ENCODE measurements at places on chromosomes 2 and 18.

DNA sequence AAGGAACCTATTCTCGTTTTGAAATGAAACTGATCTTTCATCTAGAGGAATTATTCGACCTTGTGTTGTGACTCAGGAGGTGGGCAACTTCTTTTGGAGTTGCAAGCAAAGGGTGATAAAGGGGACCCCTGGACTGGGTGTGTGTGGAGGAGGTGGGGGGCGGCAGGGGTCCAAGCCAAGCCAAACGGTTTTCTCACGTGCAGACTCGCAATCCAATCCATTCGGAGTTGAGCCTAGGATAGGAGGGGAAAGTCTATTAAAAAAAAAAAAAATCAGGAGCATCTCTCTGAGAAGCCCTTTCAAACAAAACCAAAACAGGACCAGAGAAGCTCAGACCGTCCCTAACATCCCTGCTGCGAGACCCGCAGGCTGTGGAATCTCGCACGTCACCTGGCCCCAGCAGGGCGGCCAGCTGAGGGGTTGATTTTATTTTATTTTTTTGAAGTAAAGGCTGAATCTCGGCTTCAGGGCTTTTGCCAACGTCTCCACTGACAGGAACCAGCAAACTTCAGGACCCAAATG, 3.7 kb upstream of the ZEB2 start:
- DNase-seq: no peak

DNA sequence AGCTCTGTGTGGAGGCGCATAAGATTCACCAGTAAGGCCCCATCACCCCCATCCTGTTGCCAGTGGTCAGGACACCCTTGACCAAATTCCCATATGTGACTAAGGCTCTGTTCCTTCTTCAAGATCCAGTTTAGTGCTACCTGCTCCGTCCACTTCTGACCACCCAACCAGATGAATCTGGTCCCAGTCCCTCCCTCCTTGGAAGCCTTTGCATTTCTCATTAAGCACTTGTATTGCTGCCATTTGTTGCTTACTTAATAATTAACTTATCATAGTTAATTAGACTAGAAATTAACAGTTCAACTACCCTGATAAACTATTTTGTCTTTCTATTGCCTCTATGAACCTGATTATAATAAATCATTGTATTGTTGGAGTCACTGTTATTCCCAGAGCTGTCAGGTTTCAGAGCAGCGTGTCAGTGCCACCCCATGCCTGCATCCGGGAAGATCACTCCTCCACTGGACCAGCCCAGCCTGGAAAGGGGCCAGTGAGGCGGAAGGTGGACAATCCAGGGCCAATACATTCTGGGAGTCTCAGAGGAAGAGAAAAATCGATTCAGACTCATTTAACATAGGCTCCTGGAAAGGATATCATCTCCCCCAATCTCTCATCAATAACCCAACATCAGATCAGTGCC, 9.5 kb upstream of the NAT8 start:
- DNase-seq: no peak

GRCh38 chr2:167177196-167177595, 288.9 kb downstream of the XIRP2 start:
- no peak for DNase-seq

DNA sequence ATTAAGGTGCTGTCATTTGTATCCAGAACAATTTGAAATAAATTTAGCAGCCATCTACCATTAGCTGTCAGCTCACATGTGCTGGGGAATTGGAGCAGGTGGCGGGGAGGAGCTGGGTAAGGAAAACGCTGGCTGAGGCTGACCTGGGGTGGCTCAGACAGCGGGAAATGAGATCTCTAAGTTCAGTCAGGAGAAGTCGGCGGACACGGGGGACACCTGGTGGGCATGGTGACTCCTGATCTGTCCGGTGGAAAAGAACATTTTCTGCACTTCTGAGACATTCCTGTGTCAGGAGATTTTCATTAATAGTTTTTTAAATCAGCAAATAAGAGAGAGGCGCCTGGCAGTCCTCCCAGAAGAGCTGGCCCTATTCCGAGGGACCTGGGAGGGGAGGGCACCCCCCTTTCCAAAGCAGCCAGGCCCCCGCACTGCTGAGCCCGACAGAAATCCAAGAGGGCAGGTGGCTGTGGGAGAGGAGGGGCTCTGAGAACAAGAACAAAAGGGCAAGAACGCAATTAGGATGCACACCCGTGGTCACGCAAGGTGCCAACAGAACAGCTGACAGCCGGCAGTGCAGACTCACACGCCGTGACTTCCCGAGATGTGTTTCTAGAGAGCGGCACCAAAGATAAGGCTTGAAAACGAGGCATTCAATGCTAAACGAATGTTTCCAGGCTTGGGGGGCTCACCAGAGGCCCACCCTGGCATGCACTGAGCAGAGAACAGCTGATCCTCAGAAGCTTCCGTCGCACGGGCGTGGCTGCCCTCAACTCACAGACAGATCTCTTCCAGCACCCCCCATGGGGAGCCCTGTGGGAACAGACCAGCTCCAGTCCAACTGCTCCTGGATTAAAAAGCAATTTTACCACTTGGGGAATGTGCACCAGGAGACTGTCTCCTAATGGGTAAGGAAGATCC, 26.4 kb downstream of the SLC66A2 start:
- no peak for DNase-seq

DNA sequence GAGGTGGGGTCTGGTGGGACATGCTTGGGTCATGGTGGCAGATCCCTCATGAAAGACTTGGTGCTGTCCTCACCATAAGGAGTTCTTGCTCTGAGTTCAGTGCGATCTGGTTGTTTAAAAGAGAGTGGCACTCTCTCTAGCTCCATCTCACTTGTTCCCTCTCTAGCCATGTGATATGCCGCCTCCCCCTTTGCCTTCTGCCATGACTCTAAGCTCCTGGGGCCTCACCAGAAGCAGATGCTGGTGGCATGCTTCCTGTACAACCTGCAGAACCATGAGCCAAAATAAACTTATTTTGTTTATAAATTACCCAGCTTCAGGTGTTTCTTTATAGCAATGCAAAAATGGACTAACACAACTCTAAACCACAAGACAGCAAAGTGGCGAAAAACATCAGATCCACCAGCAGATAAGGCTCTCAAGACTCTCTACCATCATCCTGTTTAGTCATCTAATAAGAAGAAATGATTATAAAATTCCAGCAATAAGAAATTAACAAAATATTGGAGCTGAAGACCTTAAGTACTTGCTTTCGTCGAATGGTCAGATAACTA, 75.5 kb downstream of the OLA1 start:
- no peak for DNase-seq

- DNase-seq: no peak
Measured at GRCh38 chr18:63514888-63515678, 27.1 kb upstream of the SERPINB12 start.

DNA sequence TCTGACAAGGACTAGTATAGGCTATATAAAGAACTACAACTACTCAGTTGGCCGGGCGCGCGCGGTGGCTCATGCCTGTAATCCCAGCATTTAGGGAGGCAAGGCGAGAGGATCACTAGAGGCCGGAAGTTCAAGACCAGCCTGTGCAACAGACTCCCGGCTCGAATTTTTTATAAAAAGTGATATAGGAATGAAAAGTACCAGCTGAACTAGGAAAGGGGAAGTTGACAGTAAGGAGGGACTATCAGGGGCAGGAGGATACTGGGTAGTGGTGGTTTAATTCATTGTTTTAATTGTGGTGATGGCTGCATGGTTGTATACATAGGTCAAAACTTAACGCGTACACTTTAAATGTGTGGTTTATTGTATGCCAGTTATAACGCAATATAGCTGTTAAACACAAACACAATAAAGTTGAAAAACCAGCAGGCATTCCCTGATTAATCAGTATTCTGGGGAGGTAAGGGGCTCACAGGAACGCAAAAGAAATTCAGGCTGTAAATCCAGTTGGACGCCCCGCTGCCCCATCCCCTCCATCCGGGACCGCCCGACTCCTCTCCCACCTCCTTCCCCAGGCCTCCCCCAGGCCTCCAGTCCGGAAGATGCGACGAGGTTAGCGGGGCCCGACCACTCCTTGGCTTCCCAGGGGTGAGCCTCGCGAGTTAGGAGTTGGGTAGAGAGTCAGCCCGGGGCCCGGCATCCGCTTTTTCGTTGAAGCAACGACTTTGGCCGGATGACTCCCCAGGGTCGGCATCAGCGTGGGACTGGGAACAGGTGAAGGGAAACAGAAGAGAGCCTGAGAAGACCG, 746 bp upstream of the POLR1B start:
- no peak for DNase-seq

- no peak for DNase-seq
Measured at GRCh38 chr2:43084699-43085091, 141.7 kb downstream of the ZFP36L2 start.

DNA sequence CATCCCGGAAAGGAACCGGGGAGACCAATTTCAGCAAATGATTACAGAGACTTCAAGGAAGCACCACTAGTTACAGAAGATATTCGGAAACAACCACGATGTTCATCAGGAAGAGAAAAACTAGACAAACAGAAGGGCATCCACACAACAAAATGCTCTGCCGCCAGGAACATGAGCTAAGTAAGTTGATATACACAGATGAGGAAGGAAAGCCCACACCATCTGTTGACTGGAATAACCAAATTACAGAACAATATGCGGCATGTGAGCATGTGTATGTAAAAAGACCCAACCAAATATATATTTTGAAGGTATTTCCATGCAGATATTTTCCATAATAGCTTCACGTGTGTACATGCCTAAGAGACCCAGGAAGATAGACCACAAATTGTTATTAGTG, 47.0 kb downstream of the ACKR3 start:
- DNase-seq: no peak

DNA sequence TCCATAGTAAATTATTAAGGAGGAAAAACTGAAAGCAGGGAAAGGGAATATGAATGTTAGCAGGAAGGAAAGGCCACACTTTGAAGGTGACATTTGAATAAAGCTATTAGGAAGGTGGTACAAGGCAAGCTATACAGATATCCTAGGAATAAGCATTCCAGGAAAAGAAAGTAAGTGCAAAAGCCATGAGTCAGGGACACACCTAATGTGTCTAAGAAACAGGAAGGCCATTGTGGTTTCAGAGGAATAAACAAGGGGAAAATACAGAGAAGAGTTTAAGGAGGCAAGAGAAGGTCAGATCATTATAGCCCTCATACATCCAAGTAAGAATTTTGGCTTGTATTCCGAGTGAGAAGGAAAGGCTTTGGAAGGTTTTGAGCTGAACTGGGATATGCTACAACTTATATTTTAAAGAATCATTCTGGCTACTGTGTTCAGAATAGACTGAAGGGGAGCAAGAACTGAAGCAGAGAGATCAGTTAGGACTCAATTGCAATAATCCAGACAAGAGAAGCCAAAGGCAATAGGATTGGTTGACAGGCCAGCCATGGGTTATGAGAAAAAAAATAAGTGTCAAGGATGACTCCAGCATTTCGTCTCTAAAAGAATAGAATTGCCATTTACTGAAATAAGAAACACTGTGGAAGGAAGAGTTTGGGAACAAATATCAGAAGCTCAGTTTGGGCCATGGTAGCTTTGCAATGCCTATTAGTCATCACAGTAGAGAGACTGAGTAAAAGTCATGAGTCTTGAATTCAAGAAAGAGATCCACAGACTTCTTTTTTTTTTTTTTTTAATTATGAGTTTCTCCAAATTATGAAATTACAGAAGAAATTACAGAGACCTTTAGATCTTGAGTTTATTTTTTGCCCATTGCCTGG, 11.3 kb downstream of the RAD51AP2 start:
- DNase-seq: no peak

- DNase-seq: no peak
Measured at GRCh38 chr18:78564518-78564917, 415.1 kb upstream of the SALL3 start.

DNA sequence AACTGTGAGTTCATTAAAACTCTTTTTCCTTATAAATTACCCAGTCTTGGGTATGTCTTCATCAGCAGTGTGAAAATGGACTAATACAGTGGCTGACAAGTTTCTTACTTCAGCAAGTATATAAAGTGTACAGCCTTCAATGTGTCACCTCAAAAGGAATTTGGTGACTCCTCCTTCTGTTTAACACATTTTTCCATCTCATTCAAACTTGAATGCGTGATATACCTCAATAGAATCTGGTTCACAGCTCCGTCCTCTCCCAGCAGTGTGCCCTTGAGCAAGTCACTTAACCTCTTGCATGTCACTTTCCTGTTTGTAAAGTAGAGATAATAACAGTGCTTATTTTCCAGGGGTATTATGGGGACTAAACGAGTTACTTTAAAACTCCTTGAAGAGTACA, 159.6 kb downstream of the CCBE1 start:
- no peak for DNase-seq

DNA sequence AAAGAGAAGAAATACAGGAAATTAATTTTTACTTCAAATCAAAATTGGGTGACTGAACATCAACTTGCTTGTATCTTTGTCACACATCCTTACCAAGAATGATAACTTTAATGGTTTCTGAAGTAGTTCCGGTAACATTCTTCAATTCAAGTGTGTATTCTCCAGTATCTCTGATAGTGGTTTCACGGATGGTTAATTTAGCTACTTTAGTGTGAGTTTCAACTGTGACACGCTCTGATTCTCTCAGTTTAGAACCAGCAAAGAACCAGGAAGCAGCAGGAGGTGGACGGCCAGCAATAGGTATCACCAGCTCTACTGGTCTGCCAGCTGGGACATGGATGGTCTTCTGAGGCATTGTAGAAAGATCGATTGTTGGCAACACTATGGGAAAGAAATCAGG, 62.3 kb downstream of the PLEKHA3 start:
- DNase-seq: no peak

- no peak for DNase-seq
Measured at GRCh38 chr2:127355407-127356008, 32.3 kb downstream of the MAP3K2 start.

GRCh38 chr2:28247290-28247689, 145.4 kb upstream of the FOSL2 start:
- DNase-seq: no peak

DNA sequence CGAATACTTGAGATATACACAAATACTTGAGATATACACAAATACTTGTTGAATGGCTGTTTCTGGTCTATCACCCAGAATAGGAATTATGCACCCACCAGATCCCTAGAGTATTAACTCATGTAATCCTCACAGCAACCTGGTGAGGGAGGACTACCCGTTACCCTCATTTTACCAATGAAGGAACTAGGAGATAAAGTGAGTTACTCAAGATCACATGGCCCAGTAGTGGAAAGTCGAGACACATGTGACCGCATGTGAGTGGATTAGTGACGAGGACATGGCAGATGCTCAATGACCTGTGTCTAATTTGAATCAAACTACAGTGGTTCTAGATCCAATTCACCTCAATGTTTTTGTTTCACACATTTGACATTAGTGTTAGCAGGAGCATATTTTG, 2.4 kb downstream of the MOGAT1 start:
- DNase-seq: no peak

DNA sequence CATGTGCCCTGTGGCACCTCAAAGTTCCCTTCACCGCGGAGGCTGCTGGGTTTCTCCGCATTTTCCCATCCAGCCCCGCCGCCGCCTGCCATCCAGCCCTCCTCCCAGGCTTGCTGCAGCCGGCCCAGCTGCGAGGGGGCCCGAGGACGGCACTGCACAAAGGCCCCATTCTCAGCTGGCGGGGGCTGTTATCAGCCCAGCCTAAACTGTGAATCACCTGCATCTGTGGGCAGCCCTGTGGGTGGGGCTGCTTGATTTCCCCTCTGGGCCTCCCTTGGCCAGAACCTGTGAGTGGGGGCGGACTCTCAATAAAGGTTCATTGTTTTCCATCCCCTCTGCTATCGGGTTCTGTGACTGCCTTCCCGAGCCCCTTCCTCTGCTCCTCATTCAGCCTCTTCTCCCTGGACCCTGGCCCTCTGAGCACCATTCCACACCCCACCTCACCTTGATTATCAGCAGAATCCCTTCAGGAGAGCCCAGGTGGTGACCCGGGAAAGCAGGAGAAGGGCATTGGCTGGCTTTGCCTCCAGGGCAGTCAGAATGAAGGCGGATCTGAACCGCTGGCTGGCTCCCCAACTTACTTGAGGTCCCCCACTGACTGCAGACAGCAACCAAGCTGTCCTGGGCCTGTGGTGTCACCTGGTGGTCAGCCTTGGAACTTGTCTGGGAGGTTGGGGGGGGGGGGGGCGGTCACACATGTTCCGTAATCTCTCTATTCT, 204.5 kb downstream of the ZFP36L2 start:
- DNase-seq: no peak
